ENCODE measurements at places on chromosomes 13 and 19.

DNA sequence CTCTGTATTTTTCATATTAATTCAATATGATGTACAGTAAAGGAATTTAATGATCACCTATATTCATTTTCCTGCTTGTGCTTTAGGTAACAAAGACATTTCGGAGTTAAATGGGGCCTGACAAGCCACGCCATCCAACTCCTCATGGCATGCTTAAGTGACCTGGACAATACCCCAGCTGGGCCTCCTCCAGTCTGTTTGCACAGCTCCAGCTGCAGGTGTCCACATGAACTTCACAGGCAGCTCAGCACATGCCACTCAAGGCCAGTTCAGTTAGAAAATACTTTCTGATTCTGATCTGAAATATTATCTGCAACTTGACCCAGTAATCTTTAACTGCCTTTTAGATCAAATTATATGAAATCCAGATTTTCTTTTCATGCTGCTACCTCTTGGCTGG lies 89.6 kb upstream of the SLC15A1 start:
- DNase-seq, result no peak

DNA sequence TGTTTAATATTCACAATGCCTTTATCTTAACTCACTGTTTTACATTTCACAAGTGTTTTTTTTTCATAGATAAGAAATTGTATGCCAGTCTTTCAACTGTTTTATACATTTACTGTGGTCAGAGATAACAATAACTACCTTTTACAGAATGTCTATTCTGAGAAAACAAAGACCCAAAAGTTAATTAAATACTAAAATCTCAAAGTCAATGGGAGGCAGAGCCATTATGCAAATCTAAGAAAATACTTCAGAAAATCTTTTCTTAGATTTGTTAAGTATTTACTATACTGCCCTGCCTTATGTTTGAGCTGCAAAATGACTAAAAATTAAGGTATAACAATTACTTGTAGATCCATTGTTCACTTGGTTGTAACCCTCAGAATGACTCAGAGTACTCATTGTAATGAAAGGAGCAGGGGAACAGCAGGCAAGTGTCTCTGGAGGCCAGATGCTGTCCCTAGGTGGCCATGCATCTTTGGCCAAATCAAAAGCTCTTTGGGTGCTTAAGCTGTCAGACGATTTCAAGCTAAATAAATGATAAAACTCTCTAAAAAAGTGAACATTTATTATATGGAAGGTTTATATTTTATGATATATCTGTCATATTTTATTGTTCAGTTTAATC lies 770.1 kb upstream of the PCDH20 start:
- DNase-seq, result no peak

DNA sequence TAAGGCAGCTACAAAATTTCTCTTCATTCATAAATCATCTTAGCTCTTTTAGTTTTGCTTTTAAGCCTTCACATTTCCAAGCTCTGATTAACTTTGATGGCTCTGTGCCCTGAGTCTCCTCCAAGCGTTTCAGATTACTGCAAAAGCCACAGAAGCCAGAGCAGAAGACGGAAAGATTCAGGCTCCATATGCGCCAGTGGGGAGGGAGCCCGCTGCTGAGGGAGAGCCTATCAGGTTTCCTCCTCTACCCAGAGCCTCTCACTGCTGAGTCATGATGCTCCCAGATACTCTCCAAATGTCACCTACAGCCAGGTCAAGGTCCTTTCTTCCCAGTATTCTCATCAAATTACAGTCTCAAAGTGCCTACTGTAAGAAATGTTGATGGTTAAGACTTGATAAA lies 193.6 kb downstream of the RAP2A start:
- peak; percentile 91 for DNase-seq

- no peak for DNase-seq
Measured at GRCh38 chr19:50321831-50322230, 7.3 kb downstream of the KCNC3 start.
